ENCODE measurements at places on chromosomes 16 and 17.

DNA sequence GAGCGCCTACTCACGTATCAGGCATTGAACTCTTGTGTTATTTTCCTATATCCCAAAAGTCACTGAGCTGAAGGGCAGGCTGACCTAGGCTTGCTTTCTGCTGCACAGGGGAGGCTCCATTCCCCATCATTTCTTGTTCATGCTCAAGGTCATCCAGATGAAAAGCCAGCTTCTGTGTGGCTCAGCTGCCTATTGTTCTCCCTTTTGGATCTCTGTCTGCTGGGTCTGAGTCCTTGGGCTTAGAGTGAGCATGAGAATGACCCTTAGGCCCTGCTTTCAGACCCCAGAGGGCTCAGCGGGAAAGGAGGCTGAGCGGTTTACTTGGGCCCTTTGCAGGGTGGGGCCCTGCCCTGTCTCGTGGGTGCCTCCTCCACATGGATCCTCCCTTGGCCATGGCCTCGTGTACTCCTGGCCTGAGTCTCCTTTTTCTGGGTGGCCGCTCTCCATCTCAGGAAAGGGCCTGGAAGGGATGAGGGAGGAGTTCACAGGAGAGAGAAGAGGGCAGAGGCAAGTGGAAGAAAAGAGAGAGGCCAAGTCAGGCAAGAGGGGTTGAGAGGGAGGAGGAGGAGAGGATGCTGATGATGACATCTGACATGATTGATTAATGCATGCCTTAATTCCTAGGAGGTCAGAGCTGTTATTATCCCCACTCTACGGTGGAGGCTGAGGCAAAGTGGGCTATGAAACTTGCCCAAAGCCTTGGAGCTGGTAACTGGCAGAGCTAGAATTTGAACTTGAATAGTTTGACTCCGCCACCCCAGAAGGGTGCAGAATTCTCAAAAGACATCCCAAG is 19.8 kb upstream of the MAP3K14 start:
- DNase-seq = no peak

- DNase-seq = no peak
Measured at GRCh38 chr16:87847785-87848675, 21.3 kb downstream of the SLC7A5 start.

- no peak for DNase-seq
Measured at GRCh38 chr17:57957886-57958285, 2.7 kb upstream of the CUEDC1 start.

DNA sequence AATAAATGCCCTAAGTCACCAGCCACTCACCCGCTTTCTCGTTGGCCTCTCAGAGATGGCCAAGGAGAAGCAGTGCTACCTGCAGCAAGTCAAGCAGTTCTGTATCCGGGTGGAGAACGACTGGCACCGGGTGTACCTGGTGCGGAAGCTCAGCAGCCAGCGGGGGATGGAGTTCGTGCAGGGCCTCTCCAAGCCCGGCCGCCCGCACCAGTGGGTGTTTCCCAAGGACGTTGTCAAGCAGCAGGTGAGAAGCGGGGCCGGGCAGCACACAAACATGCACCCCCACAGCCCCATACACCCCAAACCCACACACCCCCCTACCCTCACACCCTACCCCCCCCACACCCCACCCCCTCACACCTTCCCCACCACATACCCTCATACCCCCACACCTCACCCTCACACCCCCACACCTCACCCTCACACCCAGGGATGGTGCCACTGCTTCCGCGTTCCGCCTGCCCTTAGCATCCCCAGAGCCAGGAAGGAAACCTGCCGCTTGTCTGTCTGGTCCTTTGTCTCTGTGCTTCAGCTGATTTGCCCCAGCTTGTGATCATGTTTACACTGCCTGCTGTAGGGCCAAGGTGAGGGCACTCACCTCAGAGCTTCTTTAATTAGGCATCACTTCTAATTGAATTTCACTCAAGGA is 41.9 kb upstream of the ENDOV start:
- no peak for DNase-seq

DNA sequence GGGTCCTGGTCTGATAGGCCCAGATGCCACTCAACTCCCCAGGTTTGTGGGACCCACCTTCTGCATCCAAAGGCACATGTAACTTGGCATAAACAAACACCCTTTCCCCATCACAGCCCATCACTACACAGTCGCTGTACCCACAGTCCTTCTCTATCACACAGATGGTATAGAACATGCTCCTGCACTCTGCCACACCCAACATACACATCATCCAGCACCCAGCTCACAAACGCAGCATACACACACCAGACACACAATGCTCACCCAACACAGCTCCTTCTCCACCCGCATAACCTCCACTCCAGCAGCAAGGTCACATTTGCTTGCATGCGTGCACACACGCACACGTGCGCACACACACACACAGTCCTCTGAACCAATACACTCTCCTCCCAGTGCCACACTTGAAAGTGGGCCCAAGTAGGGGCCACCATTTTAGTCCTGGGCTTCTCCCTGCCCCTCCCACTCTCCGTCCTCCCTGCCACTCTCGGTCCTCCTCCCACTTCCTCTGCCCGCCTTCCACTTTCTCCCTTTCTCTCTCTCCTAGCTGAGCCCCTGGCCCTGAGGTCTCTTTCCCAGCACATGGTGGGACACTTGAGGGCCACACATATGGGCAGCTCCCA is 8.5 kb upstream of the TMEM92 start:
- no peak for DNase-seq

DNA sequence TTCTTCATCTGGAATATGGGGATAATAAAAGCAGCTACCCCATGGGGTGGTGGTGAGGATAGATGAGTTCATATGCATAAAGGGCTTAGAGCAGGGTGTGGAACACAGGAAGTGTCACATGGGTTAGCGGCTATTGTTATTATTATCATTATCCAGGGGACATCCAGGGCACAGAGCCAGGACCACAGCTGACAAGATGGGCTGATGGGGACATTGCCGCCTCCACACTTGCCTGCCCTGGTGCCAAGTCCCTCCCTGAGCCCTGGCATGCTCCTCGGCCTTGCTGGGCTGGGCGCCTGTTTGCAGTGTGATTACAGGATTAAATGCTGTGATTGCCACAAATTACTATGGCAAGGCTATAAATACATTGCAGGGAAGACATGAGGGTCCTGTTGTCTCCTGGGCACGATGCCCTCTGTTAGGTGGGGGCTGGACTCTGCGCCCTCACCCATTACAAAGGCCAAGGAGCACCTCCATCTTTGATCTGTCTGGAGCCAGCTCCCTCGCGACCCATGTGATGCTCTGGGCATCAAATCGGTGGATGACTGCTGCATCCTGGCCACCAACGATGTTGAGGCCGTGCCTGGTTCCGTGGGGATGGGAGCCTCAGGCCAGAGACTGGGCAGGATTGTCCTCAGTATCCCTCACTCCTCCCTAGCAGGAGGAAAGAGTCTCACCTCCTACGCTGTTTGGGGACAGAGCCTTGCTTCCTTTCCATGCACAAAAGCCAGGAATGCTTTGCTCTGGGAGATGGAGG is 43.2 kb downstream of the PIMREG start:
- DNase-seq = no peak
